ENCODE measurements at places on chromosomes 5 and 9.

DNA sequence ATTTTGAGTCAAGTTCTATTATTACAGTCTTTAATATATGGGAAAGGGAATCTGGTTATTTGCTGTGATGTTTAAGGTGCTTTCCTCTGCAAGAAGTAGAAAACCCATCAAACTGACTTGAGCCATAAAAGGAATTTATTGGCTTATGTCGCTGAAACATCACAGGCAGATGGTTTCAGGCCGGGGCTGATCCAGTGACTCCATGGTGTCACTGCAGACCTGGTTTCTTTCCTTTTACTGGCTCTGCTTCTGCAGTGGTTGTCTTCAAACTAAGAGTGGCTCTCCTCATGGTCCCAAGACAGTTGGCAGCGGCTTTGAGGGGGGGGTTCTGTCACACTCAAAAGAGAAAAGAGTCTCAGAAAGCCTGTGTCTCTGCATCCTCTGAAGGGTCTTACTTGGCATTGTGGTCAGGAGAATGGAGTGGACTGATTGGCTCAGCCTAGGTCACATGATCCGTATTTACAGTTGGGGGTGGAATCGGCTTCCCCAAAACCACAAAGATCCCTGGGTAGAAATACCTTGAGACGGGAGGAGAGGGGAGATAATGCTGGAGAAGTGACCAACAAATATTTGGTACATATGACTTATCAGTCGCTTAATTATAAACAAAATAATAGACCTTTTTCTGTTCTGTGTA, 106.3 kb downstream of the DAPK1 start:
- no peak for DNase-seq

- no peak for DNase-seq
Observed at GRCh38 chr9:36214571-36214970, 23.9 kb downstream of the CLTA start.

DNA sequence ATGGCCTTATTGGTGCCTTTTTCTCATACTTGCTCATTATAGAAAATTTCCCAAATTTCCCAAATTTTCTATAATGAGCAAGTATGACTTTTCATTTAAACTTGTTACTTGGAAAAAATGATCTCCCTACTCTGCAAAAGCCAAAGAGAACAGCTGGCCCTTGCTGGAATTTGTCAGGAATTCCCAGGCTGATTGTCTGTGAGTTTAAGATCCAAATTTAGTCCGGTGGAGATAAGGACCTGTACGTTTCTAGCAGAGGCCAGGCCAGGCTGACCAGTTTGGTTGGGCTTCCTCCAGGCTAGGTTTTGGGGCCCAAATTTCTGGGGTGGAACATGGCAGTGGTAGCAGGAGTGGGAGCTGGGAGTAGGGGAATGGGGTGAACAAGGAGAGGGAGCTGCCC, 51.9 kb downstream of the NEURL1B start:
- no peak for DNase-seq

DNA sequence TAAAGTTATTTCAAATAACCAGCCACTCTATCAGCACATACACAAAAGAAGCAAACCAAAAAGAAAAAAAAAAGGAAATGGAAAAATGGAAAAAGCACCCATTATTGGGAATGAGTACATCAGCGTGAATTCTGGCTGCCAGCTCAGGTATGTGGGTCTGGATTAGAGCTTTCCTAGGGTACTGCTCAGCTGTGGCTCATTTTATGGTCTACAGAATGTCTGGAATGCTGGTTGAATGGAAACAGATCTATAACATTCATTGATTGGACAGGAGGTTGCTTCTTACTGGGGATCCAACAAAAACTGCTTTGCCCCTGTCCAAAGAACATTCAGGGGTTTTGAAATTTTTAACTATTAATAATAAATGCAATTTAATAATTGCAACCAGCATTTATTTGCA, 3.9 kb upstream of the CAST start:
- DNase-seq, result no peak

DNA sequence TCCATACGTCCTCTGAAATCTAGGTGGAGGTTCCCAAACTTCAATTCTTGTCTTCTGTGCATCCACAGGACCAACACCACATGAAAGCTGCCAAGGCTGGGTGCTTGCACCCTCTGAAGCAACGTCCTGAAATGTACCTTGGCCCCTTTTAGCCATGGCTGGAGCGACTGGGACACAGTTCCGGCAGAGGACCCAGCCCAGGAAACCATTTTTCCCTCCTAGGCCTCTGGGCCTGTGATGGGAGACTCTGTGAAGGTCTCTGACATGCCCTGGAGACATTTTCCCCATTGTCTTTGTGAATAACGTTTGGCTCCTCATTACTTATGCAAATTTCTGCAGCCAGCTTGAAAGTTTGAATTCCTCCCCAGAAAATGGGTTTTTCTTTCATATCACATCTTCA, 261.8 kb upstream of the RFX3 start:
- DNase-seq, result no peak

GRCh38 chr5:62263401-62263800, 42.6 kb upstream of the KIF2A start:
- no peak for DNase-seq
